ENCODE measurements at places on chromosomes 1 and 21.
A peak's percentile ranks its signal among the peaks of the same experiment; 100 is the strongest.

GRCh38 chr1:157878059-157878458, 36.5 kb upstream of the CD5L start:
- peak; percentile 6 for DNase-seq

DNA sequence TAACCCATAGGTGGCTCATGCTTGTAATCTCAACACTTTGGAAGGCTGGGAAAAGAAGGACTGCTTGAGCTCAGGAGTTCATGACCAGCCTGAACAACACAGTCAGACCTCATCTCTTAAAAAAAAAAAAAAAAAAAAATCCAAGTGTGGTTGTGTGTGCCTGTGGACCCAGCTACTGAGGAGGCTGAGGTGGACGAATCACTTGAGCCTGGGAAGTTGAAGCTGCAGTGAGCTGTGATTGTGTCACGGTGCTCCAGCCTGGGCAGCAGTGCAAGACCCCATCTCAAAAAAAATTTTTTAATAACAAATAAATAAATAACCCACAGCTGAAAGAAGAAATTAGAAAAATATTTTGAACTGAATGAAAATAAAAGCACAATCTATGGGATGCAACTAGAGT, 13.8 kb downstream of the INTS7 start:
- DNase-seq = no peak

- DNase-seq = no peak
Measured at GRCh38 chr1:25054526-25055323, 124.6 kb upstream of the RUNX3 start.

- DNase-seq = no peak
Measured at GRCh38 chr1:78286686-78287085, 204.1 kb upstream of the PTGFR start.

DNA sequence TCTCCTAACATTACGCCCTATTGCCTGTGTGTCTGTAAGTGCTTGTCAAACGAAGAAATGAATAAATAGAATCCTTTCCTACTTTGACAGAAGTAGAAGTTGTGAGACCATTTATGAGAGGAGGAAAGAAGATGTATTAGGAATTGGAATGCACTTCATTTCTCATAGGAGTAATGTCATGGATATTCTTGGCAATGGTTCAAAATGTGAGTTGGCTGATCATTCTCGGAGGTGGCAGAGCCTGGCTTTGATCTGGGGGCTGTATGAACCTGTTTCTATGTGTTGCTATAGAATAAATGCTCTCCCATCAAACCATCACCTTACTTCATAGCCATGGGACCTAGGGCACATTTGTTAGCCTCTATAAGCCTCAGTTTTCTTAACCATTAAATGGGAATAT, 10.1 kb upstream of the SERBP1 start:
- no peak for DNase-seq

GRCh38 chr1:29772584-29773100, 536.3 kb downstream of the PTPRU start:
- DNase-seq = no peak

DNA sequence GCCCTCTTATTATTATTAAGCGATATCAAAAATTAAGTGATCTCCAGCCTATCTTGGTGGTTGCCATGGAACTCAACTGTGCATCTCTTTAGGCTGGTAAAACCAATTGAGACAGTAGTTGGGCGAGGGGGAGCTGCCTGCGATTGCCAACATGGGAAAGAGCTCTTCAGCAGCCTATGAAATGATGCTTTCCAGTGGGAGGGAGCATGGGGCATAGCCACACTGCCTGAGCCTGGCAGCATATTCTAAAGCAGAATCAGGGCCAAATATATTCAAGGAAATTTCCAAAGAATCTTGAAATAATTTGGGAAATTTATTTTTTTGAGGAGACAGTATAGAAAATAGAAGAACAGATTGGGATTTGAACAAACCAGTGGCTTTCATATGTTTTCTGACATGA, 126.9 kb upstream of the DNAH14 start:
- no peak for DNase-seq

DNA sequence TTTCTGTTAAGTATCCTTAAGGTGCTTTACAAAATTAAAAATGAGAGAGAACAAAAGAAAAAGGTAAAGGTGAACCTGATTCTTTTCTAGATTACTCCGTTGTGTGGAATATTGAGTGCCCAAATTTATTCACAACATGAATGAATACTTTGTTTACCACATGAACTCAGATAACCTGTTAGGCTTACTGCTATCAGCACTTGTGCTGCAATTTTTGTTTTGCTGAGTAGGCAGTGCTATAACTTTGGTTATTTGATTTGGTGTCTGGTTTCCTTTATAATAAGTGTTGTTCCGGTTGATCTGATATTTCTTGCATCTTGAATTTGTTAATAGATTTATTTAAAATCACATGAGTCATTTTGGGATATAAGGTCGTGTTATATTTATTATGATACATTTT, 195.9 kb downstream of the NEGR1 start:
- DNase-seq = no peak

- DNase-seq = no peak
Measured at GRCh38 chr1:7430691-7431090, 340.4 kb upstream of the VAMP3 start.

GRCh38 chr1:11594222-11594621, 60.0 kb downstream of the FBXO2 start:
- DNase-seq = peak; percentile 15

GRCh38 chr1:6207075-6207885, 1.4 kb downstream of the RNF207 start:
- no peak for DNase-seq

DNA sequence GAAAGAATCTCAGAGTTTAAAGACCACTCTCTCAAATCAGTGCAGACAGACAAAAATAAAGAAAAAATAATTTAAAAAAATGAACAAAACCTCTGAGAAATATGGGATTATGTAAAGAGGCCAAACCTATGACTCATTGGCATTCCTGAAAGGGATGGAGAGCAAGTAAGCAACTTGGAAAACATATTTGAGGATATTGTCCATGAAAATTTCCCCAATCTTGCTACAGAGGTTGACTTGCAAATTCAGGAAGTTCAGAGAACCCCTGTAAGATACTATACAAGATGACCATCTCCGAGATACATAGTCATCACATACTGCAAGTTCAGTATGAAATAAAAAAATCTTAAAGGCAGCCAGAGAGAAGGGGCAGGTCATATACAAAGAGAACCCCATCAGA, 43.7 kb upstream of the IVNS1ABP start:
- DNase-seq = no peak

GRCh38 chr1:29208442-29208841, 22.3 kb downstream of the MECR start:
- no peak for DNase-seq

GRCh38 chr1:196043268-196043667, 565.0 kb downstream of the KCNT2 start:
- DNase-seq = no peak

DNA sequence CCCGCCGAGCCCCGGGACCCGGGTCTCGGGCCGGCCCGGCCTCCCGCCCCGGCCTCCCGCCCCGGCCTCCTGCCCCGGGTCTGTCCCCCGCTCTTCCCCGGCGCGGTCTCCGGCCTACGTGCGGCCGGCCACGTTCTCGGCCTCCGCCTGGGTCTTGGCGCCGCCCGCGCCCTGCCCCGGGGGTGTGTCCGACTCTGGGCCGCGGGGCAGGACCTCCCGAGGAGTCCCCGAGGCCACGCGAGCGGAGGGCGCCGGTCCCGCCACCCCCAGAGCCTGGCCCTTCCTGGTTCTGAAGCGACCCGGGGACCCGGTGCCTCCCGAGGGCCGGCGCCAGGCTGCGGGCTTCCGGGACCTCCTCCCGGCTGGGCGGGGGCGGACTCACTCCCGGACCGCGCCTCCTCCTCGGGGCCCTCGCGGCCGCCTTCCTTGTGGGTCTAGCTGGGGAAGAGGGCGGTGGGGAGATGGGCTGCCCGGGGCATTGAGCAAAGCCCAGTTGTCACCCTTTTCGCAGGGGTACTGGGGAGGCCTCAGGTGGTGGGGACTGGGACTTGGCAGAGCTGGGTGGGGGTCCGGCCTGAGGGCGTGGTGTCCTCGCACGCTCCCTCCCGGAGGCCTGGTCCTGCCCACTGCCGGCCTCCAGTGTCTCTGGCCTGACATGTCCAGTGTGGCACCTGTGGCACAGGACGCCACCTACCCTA, 558 bp downstream of the PFKL start:
- peak; percentile 24 for DNase-seq

GRCh38 chr1:47439819-47440598, 2.2 kb downstream of the FOXD2 start:
- DNase-seq = no peak

GRCh38 chr1:118933051-118933781, 54.9 kb downstream of the TBX15 start:
- DNase-seq = no peak

DNA sequence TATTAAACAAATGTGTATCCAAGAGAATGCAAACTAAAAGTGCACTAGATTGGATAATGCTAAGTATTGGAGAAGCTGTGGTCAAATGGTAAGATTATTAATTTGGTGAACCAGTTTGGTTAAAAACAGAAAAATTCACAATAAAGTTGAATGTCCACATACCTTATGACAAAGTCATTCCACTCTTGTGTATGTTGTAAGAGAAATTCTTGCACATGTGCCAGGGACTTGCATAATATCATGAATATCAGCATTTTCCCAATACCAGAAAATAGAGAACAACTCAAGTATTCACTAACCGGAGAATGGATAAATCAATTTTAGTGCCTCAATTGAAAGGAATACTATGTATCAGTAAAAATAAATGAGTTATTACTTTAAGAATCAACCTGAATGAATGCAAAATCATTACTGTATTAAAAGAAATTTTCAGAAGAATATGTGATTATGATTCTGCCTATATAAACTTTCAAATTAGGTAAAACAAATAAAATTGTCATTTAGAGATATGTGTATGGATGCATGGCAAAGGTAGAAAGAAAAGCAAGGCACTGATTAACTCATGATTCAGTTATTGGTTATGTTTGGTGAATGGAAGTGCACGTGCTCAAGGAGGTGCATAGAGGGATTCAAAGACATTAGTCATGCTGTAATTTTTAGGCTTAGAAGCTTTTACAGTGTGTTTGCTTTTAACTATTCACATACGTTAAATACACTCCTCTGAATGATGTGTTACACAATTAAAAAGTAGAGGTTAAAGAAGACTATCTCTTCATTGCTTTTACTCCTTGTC, 217.4 kb upstream of the KCNK2 start:
- DNase-seq = no peak

- no peak for DNase-seq
Measured at GRCh38 chr1:156540955-156541354, 31.4 kb downstream of the IQGAP3 start.

GRCh38 chr1:162020150-162020549, 3.5 kb downstream of the OLFML2B start:
- no peak for DNase-seq

All from foreskin melanocyte (primary cell).